Endodermal cell (in vitro differentiated cells): ENCODE measurements at places on chromosomes 11 and 22. TPM values are rescaled to one million over a fixed set of nuclear protein-coding genes. Genes with fewer than 3 reads are reported as not detected.

- no peak overlapping the region for H3K4me3 ChIP-seq
- no peaks in the 10 kb centered on the region for H3K27me3 ChIP-seq
- no peaks in the 10 kb centered on the region for H3K36me3 ChIP-seq
- DNase-seq, result no peak
These were observed 78.9 kb downstream of the FLI1 start for GRCh38 chr11:128772814-128773213.

DNA sequence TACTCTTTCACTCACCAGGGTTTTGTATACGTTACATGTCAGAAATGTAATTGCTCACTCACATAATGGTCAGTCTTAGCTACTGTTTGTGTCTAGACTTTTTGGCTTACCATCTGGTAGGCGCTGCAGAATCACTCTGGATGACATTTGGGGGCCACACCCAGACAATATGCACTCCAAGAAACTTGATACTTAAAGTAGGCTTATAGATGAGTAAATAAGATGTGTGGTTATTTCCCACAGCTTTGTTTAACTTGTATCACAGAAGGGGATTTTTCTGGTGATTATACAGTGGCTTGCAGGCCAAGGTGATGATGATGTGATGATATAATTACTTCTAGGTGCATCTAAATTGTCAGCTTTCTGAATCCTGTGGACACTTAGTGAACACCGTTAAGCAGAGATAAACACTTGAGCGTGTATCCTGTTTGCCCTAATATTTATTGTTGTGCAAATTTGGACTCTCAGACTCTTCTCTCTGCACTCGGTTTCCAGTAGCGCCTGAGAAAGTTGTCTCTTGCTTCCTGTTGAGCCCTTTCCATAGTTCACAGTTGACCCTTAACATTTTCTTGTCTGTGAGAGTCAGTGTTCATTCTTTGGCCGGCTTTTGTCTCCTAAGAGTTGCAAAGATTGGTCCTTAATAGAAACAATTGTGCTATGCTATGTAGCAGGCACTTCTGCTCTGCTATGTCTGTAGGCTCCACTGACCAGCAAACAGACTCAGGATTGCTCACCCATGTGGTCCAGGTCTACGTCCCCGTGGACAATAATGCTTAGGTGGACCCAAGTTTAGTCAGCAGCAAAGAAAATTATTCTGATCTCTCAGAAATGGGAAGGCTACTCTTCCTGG is 89.3 kb downstream of the PRR5L start:
- H3K4me3 ChIP-seq, result no peak overlapping the region
- peak overlapping the region; percentile 97 for H3K27ac ChIP-seq
- H3K36me3 ChIP-seq, result peaks cover 6% of the 10 kb centered on the region
- H3K4me1 ChIP-seq, result no peaks in the 10 kb centered on the region
- no peaks in the 10 kb centered on the region for H3K27me3 ChIP-seq
- no peak for DNase-seq

GRCh38 chr22:27251563-27251962 is 550.0 kb downstream of the MN1 start:
- no peak overlapping the region for H3K27ac ChIP-seq
- H3K36me3 ChIP-seq, result no peaks in the 10 kb centered on the region
- DNase-seq, result no peak
- H3K4me3 ChIP-seq, result no peak overlapping the region

- H3K27ac ChIP-seq, result no peak overlapping the region
- H3K4me1 ChIP-seq, result peaks cover 4% of the 10 kb centered on the region
- DNase-seq, result no peak
- H3K27me3 ChIP-seq, result peaks cover 4% of the 10 kb centered on the region
These were observed 141.9 kb downstream of the CSNK2A3 start for GRCh38 chr11:11211186-11211585.

DNA sequence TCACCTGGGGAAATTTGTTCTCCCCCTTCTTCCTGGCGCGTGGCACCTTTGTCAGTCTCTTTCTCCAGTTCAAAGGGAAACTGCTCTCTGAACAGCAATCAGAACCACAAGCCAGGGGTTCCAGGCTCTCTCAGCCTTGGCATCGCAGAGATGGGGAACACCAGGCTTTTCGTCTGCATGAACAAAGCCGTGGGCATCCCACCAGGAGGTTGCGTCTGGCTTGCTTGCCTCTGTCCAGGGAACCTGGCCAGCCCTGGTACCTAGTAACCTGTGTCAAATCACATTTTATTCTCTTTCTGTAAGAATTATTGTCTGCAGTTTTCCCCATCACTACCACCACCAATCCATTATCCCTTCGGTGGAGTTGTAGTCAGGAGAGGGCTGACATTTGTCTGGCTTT is 107.0 kb downstream of the WNT7B start:
- no peak overlapping the region for H3K27ac ChIP-seq
- H3K27me3 ChIP-seq, result peaks cover 63% of the 10 kb centered on the region
- no peaks in the 10 kb centered on the region for H3K36me3 ChIP-seq
- DNase-seq, result no peak

GRCh38 chr11:133951327-133952198 is 5.2 kb downstream of the IGSF9B start:
- no peaks in the 10 kb centered on the region for H3K36me3 ChIP-seq
- peaks cover 31% of the 10 kb centered on the region for H3K27me3 ChIP-seq
- H3K4me1 ChIP-seq, result peaks cover 4% of the 10 kb centered on the region
- H3K27ac ChIP-seq, result peak overlapping the region; percentile 12
- H3K4me3 ChIP-seq, result no peak overlapping the region

DNA sequence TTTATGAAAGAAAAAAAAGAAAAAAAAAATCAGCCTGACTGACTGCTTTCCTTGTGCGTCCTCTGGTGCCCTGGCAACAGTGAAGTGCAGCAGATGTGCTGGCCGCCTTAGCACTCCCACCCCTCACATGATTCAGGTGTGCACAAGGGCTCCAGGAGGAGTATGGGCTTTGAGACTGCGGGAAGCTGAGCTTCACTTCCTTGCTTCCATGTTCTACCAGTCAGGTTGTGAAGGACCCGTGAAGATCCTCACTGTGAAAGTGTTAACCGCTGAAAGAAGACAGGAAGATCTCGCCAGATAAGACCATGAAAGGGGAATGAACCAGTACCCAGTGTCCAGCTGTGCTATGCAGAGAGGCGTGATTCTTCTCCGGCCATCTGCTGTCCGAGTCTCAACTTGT is 48.2 kb downstream of the HIRA start:
- H3K4me3 ChIP-seq, result no peak overlapping the region
- no peak overlapping the region for H3K27ac ChIP-seq
- H3K27me3 ChIP-seq, result no peaks in the 10 kb centered on the region
- peaks cover 72% of the 10 kb centered on the region for H3K36me3 ChIP-seq
- DNase-seq, result peak; percentile 89

DNA sequence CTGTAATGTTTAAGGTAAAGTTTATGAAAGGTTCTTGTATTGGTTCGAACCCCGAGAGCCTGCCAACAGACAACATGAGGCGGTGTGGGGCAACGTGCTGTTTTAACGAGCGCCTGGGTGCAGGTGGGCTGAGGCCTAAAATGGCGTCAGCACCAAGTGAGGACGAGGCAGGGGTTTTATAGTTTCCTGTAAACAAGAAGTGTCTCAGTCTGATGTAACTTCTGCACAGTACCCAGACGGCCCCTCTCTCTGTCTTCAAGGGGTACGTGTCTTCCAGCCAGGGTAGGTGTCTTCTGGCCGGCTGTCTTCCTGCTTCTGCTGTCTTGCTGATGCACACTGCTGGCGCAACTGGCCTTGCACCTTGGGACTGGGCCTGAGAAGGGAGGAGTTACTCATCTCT is 2.7 kb downstream of the PPFIBP2 start:
- peak overlapping the region; percentile 89 for H3K4me3 ChIP-seq
- no peaks in the 10 kb centered on the region for H3K36me3 ChIP-seq
- H3K27me3 ChIP-seq, result peaks cover 7% of the 10 kb centered on the region
- no peak for DNase-seq
- H3K27ac ChIP-seq, result no peak overlapping the region
- peaks cover 18% of the 10 kb centered on the region for H3K4me1 ChIP-seq

- no peak overlapping the region for H3K4me3 ChIP-seq
- no peak for DNase-seq
- no peaks in the 10 kb centered on the region for H3K4me1 ChIP-seq
- H3K27ac ChIP-seq, result no peak overlapping the region
These were observed 246.6 kb downstream of the FAM76B start for GRCh38 chr11:95542868-95543551.

Gene MYBPC3
- total RNA-seq, result 0.13 to 0.16 TPM in 2 of 3 replicates, not detected in the other

Gene OR5L1
- total RNA-seq, result not detected in 3 replicates

Gene IL17RA
- 12.3 to 14.8 TPM (median 14.4 TPM) in 3 replicates for total RNA-seq

Gene TIMP3
- 17.1 and 20.4 TPM in 2 replicates for total RNA-seq
